ENCODE measurements at places on chromosomes 11 and 22. TPM values are rescaled to one million over a fixed set of nuclear protein-coding genes. Genes with fewer than 3 reads are reported as not detected.

Gene IRAG1
- polyA plus RNA-seq = 13.1 TPM

Gene CRYBB3
- polyA plus RNA-seq = 0.16 TPM

Gene POTEH
- polyA plus RNA-seq = not detected

Gene STARD10
- 331 TPM for polyA plus RNA-seq

Gene OR4D5
- not detected for polyA plus RNA-seq

Gene GPR83
- 1.2 TPM for polyA plus RNA-seq

Gene NKAPD1
- polyA plus RNA-seq = 27.7 TPM

Gene ENDOD1
- polyA plus RNA-seq = 29.7 TPM

All from large intestine (tissue), 12 donors.